ENCODE measurements at places on chromosomes 7 and 10.

GRCh38 chr7:92735707-92736106 lies 100.7 kb downstream of the CDK6 start:
- no peak for DNase-seq

- no peak for DNase-seq
Observed at GRCh38 chr10:122878799-122879338, 512 bp downstream of the FAM24B start.

- DNase-seq = peak; percentile 44
Observed at GRCh38 chr10:24209946-24210491, 1.1 kb downstream of the KIAA1217 start.

DNA sequence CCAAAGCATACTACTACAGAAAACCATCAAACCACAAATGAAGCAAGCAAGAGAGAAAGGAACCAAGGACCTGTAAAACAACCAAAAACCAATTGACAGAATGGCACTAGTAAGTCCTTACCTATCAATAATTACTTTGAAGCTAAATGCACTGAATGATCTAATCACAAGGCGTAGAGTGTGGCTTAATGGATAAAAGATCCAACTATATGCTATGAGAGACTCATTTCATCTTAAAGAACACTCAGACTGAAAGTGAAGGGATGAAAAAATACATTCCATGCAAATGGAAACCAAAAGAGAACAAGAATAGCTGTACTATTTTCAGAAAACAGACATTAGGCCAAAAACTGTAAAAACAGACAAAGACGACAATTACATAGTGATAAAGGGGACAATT lies 70.7 kb downstream of the CRPPA start:
- DNase-seq = no peak

DNA sequence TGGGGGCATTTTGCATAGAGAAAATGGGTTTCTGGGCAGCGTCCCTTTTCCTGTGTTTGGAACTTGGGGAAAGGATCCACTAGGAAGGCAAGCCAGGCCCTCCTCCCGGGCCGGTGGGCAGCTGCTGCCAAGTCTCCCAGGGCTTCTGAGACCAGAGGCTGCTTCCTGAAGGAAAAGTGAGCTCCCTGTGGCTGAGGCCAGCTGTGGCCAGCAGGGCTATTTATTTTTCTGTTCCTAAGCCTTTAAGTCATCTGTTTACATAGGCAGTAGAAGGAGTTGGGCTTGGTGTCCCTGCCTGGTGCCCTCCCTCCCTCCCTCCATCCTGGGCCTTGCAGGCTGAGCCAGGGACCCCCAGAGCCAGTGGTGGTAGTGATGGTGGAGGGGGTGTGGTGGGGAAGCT lies 70.5 kb upstream of the COL13A1 start:
- no peak for DNase-seq

- DNase-seq = no peak
Observed at GRCh38 chr7:116702046-116702785, 30.2 kb downstream of the MET start.

GRCh38 chr10:124482236-124482800 lies 20.7 kb downstream of the LHPP start:
- DNase-seq = no peak

GRCh38 chr10:95333997-95334804 lies 43.4 kb upstream of the PDLIM1 start:
- DNase-seq = no peak

DNA sequence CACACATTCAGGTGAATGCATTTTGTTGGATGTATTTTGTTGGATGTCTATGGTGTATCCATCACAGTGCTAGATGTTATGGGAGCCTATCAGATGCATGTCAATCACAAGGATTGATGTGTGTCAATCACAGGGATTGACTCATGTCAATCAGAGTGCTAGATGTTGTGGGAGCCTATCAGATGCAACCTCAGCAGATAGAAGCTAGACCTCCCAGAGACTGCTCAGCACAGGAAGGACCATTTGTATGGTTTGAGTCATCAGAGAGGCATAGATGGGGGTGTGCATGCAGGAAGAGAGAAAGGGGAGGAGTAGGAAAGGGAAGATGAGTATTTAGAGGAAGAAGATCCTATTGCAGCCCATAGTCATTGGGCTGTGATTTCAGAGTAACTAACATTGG lies 48.3 kb upstream of the PITRM1 start:
- no peak for DNase-seq

GRCh38 chr7:36129048-36129534 lies 24.0 kb upstream of the EEPD1 start:
- no peak for DNase-seq

GRCh38 chr7:37007691-37008090 lies 283.4 kb upstream of the AOAH start:
- DNase-seq = no peak

- DNase-seq = no peak
Observed at GRCh38 chr7:5183155-5183554, 6.9 kb upstream of the WIPI2 start.

All from stimulated activated CD4-positive, alpha-beta T cell treated with anti-CD3 and anti-CD28 coated beads, Interleukin-2, amount 100 ng/mL, for 24 hours (primary cell).